Right renal pelvis (tissue), 4 donors: ENCODE measurements at places on chromosomes 12 and 14.

- no peak for DNase-seq
Measured at GRCh38 chr12:69348162-69348938, at the start of gene LYZ. Gene LYZ (plus strand): TSS chr12:69348381. CDS start chr12:69348409, 28 bp downstream.

DNA sequence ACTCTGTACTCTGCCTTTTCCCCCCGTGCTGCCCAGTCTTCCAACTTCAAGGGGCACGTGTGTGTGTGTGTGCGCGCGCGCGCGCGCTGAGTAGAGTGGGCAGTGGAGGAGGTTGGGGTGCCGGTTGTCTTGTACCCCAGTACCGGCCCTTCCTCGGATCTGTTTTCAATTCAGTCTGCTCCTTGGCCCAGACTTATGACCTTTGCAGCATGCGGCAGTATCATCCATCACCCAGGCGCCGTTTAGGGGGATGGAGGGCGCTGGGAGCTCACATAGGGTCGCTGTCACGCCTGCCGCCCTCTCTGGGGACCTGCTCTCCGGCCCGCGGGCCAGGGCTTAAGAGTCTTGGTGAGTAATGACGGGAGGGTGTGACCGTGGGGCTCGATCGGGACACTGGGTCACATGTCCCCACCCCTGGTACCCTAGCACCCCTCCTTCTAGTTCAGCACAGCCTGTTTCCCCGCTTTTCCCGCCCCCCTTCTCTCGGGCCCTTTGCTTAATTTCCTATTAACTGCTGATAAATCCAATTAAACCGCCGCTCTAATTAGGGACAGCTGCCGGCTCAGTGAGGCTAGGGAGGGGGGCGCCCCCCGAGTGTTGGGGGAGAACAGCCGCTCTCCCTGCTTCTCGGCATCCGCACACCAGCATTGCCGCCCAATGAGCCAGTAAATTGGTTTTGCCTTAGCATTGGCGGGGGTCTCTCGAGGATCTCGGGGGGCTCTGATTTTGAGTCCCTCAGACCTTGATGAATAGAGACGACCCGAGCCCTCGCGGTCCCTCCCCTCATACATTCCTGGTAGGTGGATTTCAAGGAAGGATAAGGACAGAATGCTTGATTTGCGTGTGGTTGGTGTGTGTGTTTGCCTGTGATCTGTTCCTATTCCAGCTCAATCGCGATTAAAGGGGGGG, 9.3 kb downstream of the STAC3 start:
- no peak for DNase-seq

- no peak for DNase-seq
Measured at GRCh38 chr12:27077586-27077985, 4.8 kb downstream of the C12orf71 start.

GRCh38 chr14:55739967-55740648, 160.1 kb downstream of the KTN1 start:
- no peak for DNase-seq

- no peak for DNase-seq
Measured at GRCh38 chr12:2999265-2999841, 40.2 kb downstream of the TEAD4 start.

GRCh38 chr12:65918021-65918420, 93.7 kb downstream of the HMGA2 start:
- no peak for DNase-seq

- no peak for DNase-seq
Measured at GRCh38 chr12:45257185-45257930, 41.5 kb downstream of the ANO6 start.

GRCh38 chr12:15956010-15956409, 44.9 kb downstream of the DERA start:
- DNase-seq = no peak

DNA sequence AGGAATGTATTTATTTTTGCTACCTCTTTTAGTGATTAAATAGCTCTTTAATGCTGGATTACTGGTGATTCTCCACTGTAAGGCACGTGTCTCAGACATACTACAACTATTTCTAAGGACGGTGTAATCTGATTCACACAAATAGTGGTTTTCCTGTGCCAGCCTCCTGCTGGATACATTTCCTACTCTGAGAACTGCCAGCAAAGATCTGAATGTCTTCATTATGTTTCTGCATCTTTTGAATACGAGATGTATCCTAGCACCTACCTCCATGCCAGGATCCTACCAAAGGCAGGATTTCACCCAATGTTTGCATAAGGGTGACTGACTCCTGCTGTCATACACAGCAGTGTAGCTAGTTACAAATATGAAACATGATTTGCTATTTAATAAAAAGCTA, 120.6 kb downstream of the PRICKLE1 start:
- no peak for DNase-seq

- no peak for DNase-seq
Measured at GRCh38 chr14:23300687-23301223, 1.9 kb downstream of the PPP1R3E start.

GRCh38 chr12:117646520-117646919, 285.1 kb upstream of the NOS1 start:
- no peak for DNase-seq

GRCh38 chr12:88433997-88434703, 146.1 kb downstream of the KITLG start:
- no peak for DNase-seq

GRCh38 chr12:27330846-27331245, 1.8 kb upstream of the BMAL2 start:
- no peak for DNase-seq

- no peak for DNase-seq
Measured at GRCh38 chr12:40942326-40942725, 245.8 kb upstream of the PDZRN4 start.

DNA sequence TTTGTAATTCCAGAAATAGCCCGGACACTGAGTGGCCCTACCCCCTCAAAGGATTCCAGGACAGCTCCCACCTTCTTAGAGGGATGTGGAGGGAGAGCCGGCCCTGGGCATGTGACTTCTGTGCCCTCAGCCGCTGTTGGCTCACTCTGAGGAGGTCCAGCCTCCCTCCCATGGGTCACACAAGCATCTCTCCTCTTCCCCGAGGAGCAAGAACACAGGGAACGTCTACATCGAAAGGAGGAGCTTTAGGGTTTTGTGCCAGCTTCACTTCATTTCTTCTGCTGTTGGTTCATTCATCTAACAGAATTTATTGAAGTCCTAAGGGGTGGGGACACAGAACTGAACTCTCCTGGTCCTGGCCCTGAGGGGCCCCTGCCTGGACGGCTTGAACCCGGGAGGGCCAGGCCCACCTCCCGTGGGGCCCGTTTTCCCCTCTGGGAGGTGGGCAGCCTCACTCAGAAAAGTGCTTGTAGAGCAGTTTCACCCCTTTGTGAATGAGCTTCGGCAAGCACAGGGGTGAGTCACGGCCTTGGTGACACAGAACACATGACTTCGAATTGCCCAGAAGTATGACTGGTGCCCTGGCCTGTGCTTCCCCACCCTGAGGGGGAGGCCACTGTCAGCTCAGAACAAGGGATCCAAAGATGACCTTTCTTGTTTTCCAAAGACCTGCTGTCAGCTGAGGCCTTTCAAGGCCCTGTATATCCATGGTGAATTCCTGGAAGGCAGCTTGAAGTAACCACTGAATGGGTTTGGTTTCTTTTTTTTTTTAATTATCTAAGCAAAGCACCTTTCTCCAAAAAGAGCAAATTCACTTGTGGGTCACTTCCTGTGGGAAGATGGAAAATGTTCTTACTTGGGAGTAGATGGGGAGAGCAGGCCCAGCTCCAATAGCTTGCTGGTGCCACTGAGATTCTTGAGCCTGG, 39.2 kb downstream of the NFKBIA start:
- DNase-seq = no peak

GRCh38 chr14:41362139-41362538, 244.5 kb upstream of the LRFN5 start:
- no peak for DNase-seq

GRCh38 chr14:85471156-85471555, 58.8 kb upstream of the FLRT2 start:
- DNase-seq = no peak

DNA sequence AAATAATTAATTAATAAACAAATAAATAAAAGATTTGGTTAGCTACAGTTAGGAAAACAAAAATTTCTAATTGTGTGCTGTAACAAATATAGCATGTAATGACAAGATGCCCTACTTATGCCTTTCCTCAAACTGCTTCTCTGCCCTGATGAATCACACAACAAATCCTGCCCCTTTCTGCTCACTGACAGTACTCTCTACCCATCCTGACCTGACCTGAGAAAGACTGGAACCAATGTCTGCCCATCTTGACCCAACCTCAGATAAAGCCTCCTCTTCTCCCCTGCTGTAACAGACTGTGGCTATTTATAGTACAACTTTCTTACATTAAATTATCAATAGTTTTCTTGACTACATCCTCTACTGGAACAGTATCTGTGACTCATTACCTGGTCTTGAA, 43.7 kb downstream of the PPP1R13B start:
- no peak for DNase-seq

DNA sequence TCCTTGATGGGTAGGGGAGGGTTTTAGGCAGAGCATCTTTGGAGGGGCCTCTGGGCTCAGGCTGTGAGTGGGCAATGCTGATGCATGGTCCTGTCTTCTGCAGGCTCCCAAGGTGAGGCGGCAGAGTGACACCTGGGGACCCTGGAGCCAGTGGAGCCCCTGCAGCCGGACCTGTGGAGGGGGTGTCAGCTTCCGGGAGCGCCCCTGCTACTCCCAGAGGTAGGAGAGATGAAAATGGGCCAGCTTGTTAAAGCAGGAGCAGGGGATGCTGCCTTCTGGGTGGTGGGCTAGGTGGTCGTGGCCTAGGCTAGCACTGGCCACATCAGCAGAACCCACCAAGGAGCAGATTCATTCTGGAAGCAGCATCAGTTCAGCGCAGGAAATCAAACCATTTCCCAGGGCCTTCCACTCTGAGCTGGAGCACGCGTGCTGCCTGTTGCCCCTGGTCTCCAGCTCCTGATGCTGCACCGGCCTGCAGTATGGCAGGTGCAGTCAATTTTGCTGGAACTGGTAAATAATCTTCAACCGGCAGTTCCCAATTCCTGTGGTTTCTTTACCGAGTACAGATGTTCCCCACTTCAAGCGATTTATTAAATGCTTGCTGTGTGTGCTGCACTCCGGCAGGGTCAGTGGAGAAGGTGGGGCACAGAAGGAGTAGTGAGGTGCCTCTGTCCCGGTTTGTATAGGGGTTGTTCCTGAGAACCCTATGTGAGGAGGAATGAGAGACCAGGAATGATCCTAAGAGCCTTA, 7.4 kb downstream of the PAPLN start:
- no peak for DNase-seq

DNA sequence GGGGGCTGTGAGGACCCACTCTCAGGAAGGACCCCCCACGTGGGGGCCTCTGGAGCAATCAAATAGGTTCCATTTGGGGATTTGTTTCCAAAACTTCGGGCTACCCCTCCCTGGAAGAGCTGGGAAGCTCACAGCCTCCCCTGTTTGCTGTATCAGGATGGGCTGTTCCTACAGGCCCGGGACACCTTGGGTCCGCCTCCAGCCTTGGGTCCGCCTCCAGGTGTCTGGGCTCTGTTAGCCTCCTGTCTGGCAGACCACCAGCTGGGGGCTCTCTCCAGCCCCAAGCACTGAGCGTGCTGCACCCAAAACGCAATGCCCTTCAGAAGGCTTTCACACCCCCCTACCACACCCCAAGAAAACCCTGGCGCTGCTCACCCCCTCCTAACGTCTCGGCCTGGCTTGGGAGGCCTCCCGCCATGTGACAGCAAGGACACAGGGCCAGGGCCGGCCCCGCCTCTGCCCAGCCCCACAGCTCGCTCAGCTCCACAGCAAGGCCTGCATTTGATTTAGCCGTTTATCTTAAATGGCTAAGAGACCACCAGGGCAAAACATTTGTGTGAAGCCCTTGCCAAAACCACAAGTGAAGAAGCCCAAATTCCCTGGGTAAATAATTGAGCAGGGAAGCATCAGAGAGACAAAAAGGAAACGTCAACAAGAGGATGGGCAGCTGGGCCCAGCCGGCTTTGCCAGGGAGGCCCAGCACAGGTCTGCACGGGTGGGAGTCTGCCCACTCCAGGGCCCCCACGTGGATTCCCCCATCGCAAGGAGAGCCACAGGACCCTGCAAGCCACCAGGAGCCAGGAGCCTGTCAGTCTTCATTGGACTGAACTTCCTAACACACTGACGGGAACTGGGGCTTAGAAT, 39.9 kb downstream of the BCL11B start:
- peak; percentile 72 for DNase-seq

DNA sequence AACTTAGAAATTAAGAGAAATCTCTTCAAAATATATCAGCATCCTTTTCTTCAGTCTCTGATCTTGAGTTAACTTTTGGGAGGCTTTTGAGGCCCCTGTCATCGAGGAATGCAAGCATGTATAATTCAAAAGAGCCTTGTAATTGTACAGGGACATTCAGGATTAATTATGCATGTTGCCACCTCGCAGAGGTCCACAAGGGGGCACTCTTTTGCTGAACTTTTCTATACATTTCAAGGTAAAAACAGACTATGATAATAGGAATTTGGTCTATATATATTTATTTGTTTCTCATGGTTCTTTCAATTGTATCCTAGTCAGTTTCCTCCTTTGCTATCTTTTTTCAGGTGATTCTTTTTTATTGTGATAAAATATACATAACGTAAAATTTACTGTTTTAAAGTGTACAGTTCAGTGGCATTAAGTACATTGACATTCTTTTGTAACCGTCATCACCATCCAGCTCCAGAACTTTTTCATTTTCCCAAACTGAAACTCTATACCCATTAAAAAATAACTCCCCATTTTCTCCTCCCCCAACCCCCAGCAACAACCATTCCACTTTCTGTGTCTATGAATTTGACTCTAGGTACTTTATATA, 47.0 kb upstream of the SLC2A13 start:
- no peak for DNase-seq

DNA sequence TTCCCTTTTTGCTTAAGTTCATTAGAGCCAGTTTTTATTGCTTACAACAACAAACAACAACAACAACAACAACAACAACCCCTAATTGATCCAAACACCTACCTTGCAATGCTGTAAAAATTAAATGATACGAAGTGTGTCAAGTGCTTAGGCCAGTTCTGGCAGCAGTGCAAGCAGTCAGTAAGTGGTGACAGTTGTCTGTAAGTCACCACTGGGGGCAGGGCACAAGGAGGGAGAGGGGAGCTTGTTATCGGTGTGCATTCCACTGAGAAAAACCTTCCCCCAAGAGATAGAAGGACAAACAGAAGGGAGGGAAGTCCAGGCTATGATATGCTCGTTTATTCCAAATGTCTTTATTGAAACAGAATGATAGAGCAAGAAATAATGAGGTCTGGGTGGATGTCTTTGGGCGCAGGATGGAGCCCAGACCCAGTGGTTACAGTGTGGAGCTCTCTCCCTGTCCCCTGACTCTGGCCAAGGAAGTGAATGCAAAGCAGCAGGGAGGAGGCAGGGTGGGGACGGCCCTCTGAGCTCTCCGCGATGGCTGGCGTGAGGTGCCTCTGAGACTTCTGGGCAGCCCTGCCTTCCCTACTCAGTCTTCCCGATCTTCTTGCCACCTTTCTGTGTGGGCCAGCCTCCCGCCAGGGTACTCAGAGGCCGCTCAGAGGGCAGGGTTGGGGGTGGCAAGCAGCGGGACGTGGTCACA, 6.5 kb downstream of the SLC22A17 start:
- no peak for DNase-seq

DNA sequence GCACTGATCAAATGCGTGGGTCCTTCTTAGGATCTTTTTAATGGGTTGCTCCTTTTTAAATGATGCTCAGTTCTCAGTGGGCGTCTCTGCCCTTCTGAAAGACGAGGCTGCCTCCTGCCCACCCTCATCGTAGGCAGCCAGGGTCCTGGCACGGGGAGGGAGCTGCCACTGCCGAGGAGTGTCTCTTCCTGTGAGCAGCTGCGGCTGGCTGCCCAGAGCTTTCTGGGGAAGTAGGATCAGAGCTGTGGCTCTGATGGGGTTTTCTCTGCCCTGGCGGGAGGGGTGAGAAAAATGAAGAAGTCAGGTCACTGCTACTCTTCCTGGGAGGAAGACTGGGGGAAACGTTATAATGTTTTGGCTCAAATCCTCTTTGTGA, 31.1 kb upstream of the BEGAIN start:
- no peak for DNase-seq

- no peak for DNase-seq
Measured at GRCh38 chr12:4416276-4416675, 29.3 kb downstream of the FGF6 start.
